ENCODE measurements at places on chromosomes 7 and 10.

- no peak for DNase-seq
Measured at GRCh38 chr10:4266416-4267085, 481.5 kb upstream of the KLF6 start.

DNA sequence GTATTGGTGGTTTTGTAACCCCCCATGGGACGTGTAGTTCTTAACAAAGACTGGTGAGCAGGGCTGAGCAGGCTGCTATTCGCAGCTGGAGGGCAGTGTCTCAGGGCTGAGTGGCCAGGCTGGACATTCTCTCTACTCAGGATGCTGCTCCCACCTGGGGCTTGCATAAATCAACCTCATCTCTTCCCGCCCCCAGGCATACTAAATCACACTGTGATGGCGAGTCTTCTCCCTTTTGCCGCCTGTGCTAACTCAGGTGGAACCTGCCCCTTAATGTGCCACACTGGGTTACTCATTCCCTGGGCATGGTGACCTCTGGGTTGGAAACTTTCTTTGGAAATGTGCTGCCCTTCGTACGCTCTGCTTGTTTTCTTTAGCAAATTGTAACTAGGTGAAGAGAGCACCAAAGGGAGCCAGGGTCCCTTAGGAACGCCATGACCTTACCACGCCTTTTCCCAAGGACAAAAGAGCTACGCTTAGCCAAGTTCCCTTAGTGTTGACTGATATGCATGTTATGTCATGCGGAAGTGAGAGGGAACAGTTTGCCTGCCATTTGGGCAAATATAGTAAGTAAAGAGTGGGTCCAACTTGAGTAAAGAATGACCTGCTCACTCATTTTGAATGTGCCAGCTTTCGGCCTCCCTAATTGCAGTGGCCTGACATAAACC is 40.4 kb upstream of the COBL start:
- DNase-seq = no peak

DNA sequence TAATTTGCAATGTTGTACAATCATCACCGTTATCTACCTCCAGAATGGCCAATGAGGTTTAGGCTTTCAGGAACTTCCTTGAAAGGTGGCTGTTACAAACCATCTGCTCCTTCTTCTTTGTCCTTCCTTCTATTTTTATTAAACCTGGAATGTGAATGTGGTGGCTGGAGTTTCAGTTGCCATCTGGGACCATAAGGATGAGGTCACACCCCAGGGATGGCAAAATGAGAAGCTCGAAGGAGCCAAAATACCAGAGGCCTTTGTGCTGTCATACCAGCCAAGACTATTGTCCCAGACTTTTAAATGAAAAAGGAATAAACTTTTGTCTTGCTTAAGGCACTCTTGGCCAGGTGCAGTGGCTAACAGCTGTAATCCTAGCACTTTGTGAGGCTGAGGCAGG is 30.9 kb upstream of the LMTK2 start:
- DNase-seq = no peak

- DNase-seq = no peak
Measured at GRCh38 chr10:78255796-78256638, 222.4 kb downstream of the RPS24 start.

- no peak for DNase-seq
Measured at GRCh38 chr10:7102557-7103349, 308.1 kb downstream of the SFMBT2 start.

- no peak for DNase-seq
Measured at GRCh38 chr7:71637578-71637977, 505.6 kb downstream of the GALNT17 start.

- DNase-seq = no peak
Measured at GRCh38 chr7:41045556-41046123, 657.2 kb downstream of the INHBA start.

DNA sequence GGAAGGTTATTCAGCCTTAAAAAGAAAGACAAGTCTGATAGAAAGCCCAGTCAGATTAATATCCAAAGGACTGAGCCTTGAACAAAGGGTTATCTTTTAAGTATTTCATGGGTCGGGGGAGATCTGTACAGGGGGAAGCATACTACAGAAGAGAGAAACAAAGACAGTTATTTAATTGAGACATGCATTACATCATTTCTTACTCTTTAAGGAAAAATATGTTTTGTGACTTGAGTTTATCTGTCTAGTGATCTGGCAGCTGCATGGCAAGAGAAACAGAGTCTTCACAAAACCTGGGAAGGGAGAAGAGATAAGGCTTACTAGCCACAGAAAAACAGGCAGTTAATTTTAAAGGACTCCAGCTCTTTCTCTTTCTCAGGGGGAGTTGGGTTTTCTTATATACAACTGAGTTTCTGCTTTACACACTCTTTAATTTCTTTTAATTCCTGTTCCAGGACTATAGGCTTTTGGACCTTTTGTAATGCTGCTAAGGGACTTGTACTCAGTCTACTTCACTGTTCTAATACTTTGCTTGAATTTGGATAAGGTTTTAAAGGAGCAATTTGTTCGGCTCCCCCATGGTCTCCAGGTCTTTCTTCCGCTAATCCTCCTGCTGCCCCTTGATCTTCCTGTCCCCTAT is 20.9 kb upstream of the CYP3A43 start:
- DNase-seq = peak; percentile 15

DNA sequence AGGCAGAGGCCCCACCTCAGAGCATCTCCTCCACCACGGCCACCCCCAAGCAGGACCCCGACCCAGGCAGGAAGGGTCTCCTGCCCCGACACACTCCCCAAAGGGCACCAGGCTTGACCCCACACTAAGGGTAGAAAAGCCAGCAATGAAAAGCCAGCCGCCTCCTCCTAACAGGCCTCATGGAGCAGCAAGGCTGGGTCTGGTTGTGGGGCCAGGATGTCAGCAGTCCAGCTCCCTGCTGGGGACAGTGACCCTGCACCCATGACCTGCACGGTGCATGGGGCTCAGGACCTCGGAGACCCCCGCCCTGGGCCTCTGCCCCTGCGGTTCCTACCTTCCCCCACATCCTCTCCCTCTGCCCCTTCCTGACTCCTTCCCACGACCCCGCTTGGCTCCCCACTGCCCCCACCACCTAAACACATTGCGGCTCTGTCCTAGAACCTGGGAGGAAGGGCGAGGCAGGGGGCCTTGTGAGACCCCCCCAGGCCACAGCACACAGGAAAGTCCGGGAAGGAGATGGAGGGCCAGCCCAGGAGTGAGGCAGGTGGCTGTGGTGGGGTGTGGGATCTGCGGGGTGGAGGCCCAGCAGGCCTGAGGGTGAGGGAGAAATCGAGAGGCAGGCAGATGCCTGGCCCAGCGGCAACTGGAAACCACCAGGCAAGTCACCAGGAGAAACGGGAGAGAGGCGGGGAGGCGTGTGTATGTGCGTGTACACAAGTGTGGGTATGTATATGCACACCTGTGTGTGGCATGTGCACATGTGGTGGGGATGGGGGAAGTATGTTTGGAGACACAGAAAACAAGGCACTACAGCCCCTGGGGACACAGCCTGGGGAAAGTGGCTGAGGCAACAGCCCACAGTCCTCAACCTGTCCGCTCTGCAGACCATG is 229.9 kb downstream of the MAD1L1 start:
- no peak for DNase-seq

DNA sequence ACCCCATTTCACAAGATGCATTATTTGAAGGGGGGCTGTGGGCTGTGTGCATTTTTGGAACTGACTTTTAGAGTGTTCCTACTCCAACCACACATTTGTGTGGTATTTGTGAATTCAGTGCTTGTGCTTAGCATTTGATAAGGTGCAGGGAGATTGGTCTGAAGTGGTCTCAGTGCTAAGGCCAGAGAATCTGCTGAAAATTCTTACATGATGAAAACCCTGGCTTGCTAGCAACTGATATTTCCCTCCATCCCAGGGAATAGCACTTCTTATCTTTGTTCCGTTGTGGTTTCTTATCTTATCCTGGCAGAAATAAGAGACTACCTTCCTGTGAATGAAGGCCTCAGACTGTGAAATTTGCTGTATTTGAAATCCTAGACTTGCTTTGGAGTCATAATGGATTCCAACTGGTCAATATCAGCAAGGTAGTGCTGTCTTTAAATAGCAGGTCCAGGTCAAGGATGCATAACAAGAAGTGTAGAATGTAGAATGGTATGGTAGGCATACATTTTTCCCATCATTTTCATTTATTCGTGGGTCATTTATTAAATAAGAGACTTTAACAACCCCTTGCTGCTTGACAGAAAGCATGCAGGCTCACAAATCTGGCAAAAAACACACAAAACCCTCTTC is 986.9 kb downstream of the REEP3 start:
- DNase-seq = no peak

DNA sequence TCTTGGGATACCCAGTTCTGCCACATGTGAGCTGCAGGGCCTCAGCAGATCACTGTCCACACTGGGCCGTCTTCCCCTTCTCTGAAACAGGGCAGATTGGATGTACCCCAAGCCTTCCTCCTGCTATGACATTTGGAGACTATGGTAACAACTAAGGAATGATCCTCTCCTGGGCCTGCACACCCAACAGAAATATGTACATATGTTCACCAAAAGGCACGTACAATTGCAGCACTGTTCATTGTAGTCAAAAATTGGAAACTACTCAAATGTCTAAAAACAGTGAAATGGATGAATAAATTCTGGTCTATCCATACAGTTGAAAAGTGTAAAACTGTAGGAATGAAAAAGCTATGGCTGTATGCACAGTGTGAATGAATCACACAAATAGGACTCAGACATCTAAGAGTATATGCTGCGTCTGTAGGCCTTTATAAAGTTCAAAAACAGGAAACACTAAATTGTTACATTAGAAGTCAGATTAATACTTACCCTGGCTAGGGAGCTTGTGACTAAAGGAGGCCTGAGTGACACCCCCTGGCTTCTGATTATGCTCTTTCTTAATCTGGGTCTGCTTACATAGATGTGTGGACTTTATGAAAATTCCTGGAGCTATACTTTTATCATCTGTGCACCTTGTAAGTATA is 16.1 kb upstream of the XPNPEP1 start:
- no peak for DNase-seq

- DNase-seq = no peak
Measured at GRCh38 chr10:13701157-13701919, 114.6 kb downstream of the PRPF18 start.

GRCh38 chr7:24911213-24911603 is 68.8 kb downstream of the OSBPL3 start:
- no peak for DNase-seq

DNA sequence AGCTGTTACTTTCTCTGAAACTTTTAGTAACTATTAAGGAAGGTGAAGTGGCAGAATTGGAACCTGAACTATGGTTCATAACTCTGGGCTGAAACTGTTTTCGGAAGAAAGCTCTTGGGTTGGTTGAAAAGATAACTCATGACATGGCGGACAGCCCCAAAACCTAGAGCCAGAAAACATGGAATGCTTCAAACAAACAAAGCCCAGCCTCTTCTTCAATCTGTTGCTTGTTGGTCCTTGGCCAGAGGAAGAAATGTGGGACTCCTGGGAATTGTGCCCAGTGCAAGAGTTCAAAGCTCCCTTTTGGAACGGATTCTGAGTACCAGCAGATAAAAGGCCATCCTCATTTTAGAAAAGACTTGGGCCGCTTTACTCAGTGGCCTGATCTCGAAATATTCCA is 52.9 kb upstream of the CACNB2 start:
- DNase-seq = no peak

GRCh38 chr7:156881679-156882078 is 11.3 kb downstream of the LMBR1 start:
- DNase-seq = no peak

- DNase-seq = no peak
Measured at GRCh38 chr10:86331861-86332260, 34.7 kb downstream of the GRID1 start.

GRCh38 chr10:110008518-110009339 is 945 bp downstream of the ADD3 start:
- DNase-seq = peak; percentile 62

DNA sequence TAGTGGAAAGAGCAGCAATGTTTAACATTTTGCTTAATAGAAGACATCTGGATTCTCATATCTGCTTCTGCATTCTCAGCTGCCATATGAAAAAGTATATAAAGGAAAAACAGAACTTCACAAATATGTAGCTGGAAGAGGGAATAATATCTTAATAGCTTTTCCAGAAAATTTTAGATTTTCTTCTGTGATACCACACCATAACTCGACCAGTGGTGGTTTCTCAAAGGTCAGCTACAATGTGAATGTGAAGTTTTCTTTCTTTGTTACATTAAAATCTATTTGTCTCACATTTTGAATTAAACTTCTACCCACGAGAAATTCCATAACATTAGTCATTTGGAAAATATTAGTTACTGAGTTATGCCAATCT is 339.8 kb downstream of the PARD3 start:
- DNase-seq = no peak
